ENCODE measurements at places on chromosomes 1 and 21.
A peak's percentile ranks its signal among the peaks of the same experiment; 100 is the strongest.

- no peak for DNase-seq
Measured at GRCh38 chr1:54227891-54228310, 27.9 kb downstream of the MRPL37 start.

DNA sequence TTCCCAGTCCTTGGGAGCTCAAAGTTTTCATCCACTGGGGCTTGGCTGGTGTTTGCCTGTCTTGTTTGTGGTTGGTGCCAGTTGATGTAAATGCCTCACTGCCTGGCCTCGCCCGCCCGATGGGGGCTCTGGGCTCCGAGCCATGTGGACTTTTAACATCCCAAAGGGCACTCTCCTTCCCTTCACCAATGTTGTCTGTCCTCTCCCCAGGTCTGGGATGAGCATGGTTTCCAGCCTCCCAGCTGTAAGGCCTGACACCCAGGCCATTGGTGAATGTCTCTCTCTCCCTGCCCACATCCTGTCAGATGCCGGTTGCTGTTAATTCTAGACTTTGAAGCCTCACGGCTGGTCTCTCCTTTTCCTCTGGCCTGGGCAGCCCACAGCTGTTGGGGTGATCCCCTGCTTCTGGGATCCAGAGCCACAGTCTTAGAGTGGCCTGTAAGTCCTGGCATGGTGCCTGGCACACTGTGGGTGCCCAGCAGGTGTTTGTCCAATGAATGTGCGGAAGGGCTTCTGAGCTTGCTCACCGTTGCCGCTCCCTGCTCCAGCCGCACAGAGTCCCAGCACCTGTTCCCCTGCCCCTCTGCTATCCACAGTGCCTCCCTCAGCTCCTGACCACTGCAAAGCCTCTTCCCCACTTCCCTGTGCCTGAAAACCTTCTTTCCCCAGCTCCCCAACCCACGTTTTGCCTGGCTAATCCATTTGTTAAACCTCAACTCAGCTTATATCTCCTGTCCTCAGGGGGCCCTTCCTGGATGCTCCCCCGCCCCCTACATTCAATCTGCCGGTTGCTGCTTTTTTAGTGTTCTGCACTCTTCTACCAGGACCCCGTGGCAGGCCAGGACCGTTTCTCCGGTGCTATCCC lies 3.3 kb upstream of the C1orf174 start:
- no peak for DNase-seq

DNA sequence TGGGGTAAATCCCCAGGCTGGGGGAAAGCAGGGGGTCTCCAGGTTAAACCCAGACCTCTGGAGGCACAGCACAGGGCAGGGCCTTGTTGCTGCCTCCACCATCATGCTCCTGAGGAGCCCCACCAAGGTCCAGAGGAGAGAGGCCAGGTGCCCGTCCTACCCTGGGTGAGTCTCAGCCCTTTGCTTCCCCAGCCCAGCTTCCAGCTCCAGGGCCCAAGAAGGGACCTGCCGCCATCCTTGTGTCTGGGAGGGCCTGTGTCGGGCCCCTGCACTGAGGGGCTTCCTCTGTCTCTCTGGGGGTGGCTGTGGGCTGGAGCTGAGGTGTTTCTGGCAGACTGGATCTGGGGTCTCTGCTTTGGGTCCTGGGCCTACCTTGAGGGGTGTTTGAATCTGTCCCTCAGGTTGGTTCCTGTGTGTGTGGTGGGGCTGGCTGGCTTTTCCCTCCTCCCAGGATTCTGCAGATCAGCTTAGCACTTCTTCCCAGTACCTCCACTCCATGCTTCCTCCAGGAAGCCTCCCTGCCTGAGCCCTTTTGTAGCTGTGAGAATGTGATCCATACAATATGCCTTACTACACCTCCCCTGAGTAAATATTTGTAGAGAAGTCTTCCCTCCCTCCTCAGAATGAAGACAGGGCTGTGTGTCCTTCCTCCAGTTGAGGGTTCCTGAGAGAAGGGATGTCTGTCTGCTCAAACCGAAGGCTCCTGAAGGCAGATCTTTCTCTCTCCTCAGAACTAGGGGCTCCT lies 6.2 kb downstream of the GPR3 start:
- no peak for DNase-seq

DNA sequence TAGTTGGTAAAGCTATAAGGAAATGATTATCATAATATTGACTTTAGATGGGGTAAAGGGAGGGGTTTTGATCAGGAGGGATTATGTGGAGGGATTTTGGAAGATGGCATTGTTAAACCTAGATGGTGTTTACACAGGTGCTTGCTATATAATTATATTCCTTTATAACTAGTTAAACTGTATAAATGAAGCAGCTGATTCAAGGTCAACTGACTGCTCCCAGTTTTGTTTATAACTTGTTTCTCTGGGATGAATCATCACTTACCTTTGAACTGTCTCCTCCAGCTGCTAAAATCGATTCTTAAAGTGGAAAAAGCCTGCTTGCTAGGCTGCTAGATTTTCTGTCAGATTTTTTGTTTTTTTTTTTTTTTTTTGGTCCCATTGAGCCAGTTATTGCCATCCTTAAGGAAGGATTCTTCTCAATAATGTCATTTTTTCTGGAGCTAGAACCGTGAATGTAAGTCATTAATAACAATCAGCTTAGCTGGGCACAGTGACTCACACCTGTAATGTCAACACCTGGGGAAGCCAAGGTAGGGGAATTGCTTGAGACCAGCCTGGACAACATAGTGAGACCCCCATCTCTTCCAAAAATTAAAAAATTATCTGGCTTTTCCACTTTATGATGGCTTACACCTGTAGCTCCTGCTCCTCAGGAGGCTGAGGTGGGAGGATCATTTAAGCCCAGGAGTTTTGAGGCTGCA lies 153.2 kb downstream of the PIK3R3 start:
- DNase-seq: no peak

DNA sequence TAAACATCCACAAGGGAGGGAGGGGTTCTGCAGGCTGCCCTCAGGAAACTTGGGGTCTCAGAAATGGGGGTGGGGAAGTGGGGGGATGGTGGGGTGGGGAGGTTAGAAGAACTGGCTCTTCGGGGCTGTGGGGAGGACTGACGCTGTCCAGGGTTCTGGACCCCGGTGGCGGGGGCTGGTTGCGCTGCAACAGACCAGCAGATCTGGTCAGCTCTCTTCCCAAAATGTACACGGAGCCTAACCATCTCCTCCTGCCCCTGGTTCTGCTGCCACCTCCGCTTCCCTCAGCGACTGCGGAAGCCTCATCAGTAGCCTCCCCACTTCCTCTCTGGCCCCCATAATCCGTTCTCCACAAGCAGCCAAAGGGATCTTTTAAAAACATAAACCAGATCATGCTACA lies 29.3 kb upstream of the C1QA start:
- DNase-seq: no peak

GRCh38 chr1:212738330-212738729 lies 38.7 kb upstream of the BATF3 start:
- no peak for DNase-seq

DNA sequence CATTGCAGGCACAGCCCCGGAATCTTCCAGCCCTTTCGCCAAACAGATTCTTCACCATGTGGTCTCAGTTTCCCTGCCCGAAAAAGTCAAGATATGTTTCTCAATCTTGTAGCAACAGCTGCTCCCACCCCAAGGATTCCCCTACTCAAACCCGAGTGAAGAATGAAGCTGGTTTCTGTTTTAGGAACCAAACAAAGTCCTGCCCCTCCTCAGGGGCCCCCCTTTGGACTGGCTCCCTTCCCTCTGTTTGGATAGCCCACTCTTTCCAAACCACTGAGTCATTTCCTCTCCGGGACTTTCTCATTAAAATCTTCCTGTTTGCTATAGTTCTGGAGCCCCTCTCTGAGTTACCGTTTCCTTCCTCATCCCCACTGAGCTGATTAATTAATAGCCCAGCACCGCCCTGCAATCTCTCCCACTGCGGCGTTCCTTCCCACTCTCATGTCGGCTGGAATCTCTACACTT lies 100.9 kb downstream of the TSEN15 start:
- DNase-seq: no peak

DNA sequence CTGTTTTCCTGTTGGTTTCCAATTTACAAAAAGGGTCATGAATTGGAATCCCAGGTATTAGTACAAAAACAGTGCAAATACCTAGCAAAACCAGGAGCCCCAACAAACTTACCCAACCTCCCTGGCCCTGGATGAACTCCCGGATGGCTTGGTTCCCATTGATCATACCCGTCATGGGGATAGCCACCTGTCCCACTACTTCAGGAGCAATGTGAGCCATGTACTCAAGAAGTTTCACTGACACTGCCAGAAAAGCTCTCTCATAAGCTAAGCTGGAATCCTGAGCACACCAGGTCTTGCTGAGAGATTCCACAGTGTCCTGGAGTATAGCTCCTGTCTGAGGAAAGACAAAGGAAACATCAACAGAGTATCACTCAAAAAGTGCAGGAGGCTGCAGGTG lies 5.7 kb downstream of the BCL2L15 start:
- no peak for DNase-seq

- no peak for DNase-seq
Measured at GRCh38 chr1:11602424-11602823, 51.8 kb downstream of the FBXO2 start.

- no peak for DNase-seq
Measured at GRCh38 chr21:44911384-44912157, 9.1 kb downstream of the ITGB2 start.

DNA sequence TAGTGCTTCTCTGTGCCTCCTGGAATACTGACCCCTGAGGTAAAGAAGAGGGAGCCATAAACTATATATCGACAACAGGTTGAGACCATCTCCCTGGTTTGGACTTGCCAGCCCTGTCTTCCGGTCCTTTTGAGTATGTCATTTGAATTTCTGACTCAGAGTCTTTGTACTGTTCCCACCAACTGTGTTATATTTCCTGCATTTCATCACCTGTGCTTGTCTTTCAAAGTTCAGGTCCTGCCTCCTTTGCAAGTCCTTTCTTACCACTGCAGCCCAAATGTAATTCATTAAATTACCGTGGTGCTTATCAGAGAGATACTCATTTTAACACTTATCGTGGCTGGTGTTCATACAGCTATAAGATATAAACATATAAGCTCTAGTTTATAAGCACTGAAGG lies 10.7 kb downstream of the AK5 start:
- no peak for DNase-seq

GRCh38 chr1:19374083-19374801 lies 62.1 kb downstream of the SLC66A1 start:
- DNase-seq: no peak

- no peak for DNase-seq
Measured at GRCh38 chr1:10178597-10179405, 31.6 kb upstream of the KIF1B start.

- no peak for DNase-seq
Measured at GRCh38 chr1:173590557-173590956, 12.3 kb downstream of the SLC9C2 start.

DNA sequence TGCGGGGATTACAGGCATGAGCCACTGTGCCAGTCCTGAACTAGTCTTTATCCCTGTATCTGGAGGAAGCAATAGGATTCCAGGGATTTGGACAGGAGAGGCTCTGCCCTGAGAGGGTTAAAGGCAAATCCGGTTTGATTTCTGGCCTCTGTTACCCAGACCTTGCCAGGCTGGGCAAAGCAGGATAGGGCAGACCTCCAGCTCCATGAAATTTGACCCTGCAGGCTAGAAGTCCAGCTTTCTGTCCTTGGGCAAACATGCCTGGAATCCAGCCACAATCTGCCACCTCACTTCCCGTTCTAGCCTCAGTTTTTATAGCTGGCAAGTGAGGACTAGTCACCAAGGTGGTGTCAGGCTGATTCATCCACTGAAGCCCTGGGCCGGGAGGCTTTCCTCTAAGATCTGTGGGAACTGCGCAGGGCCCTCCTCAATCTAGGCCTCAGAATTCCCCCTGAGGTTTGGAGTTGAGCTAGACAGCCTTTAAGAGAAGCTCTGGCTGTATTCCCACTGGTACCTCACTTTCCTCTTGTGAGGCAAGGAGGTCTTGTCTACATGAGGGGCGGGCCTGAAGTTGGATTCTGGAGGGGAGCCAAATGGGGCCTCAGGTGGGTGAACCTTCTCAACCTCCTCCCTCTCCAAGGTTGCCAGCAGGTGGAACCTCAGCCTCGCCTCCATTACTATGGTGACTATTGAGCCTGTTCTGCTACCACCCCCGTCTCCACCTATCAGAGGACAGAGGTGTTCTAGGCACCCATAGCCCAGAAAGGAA lies 7.0 kb upstream of the P3R3URF start:
- no peak for DNase-seq

DNA sequence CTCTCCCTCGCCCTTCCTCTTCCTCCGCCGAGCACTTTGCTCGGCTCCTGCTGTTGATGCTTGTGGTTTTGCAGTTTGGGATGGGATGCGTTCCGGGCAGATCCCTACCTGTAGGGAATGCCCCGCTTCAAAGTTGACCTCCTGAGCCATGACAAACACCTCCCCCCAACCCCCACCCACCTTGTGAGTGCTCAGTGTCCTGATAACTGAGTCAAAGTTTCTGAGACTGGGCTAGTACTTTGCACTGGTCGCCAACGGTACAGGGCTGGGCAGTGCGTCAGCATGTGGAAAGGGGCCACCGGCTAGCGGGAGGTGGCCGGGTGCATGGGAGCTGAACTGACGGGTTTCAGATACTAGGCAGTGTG lies 771 bp downstream of the RABGAP1L start:
- peak; percentile 28 for DNase-seq

DNA sequence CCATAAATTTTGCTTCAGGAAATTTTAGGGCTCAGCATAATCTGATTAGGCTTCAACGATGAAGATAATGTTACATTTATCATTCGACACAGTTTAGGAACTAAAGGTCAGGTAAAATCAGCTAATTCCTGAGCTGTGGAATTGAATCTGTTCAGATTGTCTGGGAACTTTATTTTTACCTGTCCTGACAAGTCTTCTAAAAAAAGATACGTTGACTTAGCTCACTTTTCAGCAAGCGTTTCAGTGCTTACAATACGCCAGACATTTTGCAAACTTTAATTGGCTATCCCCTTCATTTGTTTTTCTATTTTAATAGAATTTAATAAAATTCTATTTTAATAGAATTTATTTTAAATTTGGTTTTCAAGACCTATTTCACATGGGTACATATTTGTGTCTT lies 57.8 kb downstream of the POU2F1 start:
- DNase-seq: no peak

GRCh38 chr1:160429702-160430535 lies 29.6 kb downstream of the VANGL2 start:
- no peak for DNase-seq

DNA sequence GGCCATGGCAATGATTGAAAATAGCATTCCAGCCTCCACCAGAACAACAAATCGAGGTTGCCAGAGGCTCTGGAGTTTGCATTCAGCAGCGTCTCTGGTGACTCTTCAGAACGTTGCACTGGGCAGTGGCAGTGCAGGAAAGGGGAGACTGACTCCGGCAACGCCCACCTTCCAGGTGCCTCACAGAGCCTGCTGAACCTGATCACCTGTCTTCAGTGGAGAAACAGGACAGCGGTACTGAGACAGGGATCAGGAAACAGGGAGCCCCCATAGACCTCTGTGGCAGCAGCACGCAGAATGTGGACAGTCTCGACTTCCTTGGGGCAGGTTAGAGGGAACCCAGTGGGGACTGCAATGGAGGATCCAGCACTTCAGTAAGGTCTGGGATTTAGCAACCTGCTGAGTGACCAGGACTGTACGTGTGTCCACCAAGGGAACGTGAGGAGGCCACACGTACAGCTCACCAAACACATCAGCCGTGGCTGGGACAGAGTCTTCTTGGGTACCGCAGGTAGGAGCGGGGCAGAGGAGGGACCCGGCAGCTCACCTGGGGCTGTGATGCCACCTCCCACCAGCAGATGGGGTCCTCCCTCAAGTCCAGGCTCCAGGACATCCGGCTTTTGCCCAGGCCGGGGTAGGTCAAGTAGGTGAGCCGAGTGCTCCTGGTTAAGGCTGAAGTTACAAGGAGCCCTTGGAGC lies 128.6 kb downstream of the PRDM2 start:
- DNase-seq: no peak

All from stimulated activated CD8-positive, alpha-beta memory T cell treated with anti-CD3 and anti-CD28 coated beads, Interleukin-2, amount 100 ng/mL, for 48 hours (primary cell).